ENCODE measurements at places on chromosomes 6 and 20.

DNA sequence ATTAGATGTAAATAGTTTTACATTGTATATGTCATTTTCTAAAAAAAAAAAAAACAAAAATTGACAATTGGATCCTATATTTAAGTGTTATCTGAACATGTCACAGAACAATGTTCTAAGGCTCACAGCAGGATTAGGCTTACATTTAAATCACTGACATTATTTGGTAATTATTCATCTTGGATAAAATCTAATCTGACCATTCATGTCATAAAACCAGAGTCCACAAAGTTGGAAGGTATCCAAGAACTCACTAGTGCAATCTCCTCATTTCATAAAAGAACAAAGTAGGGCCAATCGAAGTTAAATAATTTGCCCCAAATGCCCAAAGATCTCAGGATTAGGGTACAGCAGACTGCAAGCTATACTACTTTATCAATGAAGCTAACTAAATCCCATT is 73.0 kb downstream of the PDSS2 start:
- DNase-seq, result no peak

GRCh38 chr6:25544833-25545232 is 107.2 kb upstream of the SCGN start:
- no peak for DNase-seq

GRCh38 chr6:22601984-22602383 is 32.6 kb downstream of the HDGFL1 start:
- no peak for DNase-seq

- no peak for DNase-seq
Measured at GRCh38 chr6:35512740-35513139, at the start of gene TULP1. TULP1 (minus strand) TSS chr6:35512896; CDS start chr6:35512858, 38 bp downstream.

- no peak for DNase-seq
Measured at GRCh38 chr6:87082160-87082721, 12.7 kb downstream of the CGA start.

DNA sequence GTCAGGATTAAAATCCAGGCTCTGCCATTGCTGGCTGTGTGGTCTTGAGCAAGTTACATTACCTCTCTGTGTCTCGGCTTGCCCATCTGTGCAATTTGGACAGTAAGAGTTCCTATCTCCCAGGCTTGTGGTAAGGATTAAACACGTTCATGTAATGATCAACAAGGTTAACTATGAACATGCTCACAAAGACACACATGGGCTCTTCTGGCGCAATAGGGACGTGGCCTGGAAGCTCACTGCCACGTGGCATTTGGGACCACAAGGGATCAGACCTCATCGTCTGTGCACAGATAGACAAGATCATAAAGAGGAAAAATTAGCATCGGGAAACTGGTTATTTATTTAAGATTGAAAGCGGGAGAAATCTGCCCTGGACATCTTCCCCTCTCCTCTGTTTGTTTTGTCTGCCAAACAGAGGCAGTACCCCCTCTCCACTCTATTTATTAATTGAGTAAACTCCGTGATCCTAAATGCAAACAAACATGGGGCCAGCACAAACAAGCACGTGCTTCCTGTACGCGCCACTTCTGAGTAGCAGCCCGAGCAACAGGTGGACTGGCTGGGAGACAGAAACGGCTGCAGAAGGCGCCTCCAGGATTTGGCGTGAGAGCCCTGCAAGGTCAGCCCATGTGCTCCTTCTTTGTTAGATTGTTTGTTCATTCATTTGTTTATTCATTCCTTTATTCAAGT is 95.0 kb downstream of the CDH26 start:
- DNase-seq, result no peak
